ENCODE measurements at places on chromosomes 5 and 9.

DNA sequence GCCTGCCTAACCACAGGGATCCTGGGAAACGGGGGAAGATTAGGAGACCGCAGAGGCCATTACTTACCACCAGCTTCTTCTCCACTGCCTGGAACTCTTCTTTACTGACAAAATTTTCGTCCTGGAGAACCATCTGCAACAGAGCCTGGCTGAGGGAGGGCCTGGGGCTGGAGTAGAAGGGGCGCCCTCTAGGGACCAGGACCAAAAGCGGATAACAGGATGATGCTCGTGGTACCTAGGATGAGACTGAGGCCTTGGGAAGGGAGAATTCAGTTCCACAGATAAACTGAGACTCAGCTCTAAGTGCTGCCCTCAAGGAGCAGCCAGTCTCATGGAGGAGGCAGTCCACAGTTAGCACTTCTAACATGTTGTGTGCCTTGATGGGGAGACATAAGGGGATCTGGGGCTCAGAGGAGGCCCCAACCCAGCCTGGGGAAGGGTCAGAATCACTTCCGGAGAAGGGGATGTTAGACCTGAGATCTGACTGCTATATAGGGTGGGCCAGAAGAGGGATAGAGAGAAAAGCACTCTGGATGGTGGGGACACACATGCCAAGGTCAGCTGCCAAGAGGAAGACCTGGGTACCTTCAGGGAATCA lies 1.2 kb downstream of the SPATA24 start:
- DNase-seq, result no peak

DNA sequence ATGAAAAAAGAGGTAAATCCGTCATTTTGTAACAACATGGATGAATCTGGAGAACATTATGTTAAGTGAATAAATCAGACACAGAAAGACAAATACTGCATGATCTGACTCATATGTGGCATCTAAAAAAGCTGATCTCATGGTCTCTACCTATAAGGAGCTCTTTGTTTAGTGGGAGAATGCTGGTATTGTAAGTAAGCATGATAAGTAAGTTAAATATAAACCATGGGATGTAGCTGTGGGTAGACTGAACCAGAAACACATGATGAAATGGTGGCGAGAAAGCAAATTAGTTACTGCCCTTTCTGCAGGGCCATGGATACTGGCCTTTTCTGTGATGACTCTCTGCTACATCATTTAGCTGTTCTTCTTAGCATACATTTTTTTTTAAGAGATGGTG lies 66.4 kb upstream of the RUSC2 start:
- no peak for DNase-seq

DNA sequence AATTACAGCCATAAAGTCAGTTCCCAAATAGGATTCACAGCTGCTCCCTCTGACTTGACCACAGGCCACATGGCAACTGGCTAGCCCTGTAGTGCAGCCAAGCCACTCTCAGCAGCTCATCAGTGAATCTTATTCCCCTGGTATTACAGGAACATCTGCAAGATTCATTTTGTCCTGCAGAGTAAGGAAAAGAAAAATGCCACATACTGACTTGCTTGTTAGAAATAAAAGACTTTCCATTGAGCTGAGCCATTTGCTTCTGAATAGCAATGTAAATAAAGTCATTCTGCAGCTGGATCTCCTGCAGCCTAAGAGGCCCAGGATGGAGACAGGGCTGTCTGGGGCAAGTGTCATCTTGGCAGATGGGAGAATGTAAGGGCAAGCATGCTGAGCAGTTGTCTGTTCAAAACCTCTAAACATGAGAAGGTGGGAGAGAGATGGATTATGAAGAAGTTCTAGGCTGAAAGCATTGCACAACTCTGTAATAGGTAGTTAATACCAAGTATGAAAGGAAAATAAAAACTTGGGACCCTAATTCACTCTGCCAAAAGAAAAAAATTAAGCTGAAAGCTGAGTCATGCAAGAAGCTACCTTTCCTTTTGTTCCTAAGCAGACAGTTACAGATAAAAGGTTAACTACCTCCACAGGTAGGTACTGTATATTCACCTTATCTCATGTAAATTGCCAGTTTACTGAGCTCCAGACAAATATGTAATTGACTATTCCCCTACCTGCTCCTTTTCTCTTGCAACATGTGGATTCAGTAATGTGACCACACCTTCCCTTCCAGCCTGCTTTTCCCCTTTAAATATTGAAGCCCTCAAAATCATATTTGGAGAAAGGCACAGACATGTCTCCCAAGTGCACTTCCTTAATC lies 244.4 kb upstream of the RAI14 start:
- DNase-seq, result no peak

DNA sequence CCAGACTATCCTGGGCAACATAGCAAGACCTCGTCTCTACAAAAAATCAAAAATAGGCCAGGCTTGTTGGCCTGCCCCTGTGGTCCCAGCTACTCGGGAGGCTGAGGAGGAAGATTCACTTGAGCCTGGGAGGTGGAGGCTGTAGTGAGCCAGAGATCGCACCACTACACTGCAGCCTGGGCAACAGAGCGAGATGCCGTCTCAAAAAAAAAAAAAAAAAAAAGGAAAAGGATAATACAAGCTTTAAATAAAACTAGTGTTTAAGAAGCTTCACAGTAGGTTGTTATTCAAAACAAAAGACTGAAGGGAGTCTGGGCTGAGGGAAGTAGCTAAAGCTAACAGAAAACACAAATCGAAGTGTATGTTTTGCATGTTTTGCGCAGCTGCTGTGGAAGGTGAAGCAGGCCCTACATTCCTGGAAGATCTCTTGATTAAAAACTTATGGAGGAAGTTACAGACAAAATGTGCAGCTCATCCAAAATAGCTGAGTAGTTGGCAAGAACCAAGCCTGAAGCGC lies 581 bp upstream of the C9orf40 start:
- no peak for DNase-seq

GRCh38 chr9:111148052-111149017 lies 110.1 kb upstream of the LPAR1 start:
- no peak for DNase-seq

- no peak for DNase-seq
Observed at GRCh38 chr5:33720176-33720575, 171.6 kb downstream of the ADAMTS12 start.

- no peak for DNase-seq
Observed at GRCh38 chr5:68170826-68171558, 44.6 kb upstream of the PIK3R1 start.

DNA sequence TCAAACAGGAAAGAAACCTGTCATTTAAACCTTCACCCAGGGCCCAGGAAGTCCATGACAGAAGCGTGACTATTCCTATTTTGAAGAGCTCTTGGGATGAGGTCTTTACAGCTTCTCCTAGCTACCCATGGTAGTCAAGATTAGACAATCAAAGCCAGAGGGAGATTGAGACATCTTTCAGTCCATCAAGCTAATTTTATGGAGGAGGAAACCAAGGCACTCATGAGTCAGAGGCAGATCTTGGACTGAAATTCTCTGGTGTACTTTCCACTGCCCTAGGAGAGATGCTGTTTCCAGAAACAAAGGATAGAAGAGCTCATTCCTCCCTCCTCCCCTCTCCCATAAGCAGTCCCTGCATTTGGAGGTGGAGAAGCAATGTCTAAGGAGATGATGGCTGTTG lies 9.2 kb downstream of the TNFSF8 start:
- DNase-seq, result no peak

GRCh38 chr9:131837316-131837715 lies 97.4 kb upstream of the RAPGEF1 start:
- no peak for DNase-seq

- no peak for DNase-seq
Observed at GRCh38 chr9:136412962-136413361, 2.5 kb downstream of the PMPCA start.

- no peak for DNase-seq
Observed at GRCh38 chr5:81534441-81534840, 140.5 kb upstream of the ACOT12 start.

DNA sequence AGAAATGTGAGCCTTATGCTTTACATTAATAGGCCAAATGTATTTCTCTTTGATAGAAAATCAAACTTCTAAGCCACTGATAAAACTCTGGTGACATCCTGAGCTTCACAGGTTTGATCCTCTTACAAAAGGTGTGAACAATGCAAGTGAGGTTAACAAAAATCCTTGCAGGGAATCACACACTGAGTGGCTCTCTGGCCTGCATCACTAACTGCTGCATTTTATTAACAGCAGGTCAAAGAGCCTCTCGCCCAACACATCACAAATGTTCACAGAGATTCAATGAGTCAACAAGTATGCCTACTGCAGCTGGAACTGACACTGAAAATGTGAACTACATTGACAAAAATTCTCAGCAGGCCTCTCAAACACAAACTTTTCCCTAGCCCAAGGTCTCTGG lies 122.3 kb downstream of the SEMA5A start:
- no peak for DNase-seq

DNA sequence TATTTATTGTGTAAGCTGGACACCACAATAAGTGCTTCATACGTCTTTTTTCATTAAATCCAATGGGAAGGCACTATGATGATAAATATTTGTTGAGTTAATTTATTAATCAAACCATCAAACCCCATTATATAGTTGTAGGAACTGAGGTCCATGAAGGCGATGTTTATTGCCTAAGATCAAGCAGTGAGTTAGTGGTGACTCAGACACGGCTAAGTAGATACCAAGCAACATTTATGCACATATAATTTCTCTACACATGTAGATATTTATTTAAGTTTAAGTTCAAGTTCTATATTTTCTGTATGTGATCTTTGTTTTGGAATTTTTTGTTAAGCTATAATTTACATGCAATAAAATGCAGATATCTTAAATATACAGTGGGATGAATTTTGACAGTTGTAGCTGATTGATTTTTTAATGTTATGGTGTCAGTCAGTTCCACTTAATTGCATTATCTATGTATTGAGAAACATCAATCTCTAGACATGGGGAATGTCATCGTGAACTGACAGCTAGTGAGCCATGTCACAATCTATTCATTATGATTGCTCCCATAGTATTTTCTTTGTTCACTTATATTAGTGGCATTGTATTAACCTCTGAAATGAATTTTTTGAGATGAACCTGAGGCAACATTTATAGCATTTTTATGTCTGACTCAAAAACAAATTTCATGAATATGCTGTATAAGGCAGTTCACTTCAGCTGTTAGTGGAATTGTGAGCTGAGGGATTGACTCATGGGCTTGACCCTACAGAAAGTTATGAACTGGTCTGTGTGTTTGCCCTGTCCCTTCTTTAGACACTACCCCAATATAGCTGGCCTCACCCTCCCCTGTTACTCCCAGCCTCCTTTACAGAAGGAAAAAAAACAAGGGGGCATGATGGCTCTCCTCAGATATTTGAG lies 11.9 kb upstream of the GARNL3 start:
- DNase-seq, result no peak

DNA sequence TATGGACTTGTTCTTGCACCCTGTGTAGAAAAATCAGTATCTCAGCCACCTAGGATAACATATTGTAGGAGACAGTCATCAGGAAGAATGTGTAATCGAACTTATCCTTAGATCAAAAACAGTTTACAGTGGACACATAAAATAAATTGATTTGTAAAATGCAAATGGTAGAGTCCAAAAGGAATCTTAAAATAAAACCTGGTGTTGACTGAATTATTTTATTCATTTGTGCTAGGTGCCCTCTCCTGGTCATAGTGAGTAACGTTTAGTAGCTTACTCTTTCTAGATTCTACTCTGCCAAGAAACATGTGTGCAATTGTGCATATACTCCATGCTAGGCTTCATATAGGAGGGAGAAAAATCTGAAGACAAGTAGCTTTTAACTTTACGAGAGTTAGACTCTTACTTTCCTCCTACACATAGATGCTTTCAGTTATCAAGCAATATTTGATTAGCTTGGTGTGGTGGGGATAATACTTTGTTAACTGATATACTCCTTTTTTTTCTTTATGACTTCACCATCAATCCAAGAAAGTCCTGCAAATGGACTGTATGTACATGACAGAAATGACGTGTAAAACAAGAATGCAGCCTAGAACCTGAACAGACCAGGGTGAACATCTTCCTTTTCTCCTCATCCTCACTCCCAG lies 23.7 kb upstream of the LOX start:
- no peak for DNase-seq

DNA sequence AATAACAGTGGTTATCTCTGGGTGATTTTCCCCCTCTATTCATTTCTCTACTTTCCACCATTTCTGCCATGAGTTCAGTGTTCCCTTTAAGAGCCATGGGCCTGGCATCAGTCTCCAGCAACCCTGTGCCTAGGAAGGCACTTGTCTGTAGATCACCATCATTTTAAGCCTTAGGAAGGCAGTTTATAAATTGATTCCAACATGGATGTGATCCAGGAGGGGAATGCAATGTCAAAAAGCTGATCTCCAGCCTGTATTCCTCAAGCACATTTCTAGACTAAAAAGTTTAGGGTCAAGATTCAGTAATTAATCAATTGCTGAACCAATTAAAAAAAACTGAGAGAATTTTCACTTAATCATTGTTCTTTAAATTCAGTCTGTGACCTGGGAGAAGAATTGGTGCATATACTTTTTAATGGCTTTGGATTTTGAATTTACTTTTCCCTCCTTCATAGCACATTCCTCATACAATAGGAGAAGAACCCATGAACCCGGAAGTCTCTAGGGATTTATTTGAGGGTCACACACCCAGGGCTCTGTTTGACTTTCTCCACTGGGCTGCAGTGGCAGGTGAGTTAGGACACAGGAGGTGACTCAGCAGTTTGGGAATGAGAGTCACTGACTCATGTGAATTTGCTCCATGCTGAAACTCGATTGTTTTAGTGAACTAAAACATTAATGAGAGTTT lies 6.1 kb upstream of the ERMP1 start:
- DNase-seq, result no peak

DNA sequence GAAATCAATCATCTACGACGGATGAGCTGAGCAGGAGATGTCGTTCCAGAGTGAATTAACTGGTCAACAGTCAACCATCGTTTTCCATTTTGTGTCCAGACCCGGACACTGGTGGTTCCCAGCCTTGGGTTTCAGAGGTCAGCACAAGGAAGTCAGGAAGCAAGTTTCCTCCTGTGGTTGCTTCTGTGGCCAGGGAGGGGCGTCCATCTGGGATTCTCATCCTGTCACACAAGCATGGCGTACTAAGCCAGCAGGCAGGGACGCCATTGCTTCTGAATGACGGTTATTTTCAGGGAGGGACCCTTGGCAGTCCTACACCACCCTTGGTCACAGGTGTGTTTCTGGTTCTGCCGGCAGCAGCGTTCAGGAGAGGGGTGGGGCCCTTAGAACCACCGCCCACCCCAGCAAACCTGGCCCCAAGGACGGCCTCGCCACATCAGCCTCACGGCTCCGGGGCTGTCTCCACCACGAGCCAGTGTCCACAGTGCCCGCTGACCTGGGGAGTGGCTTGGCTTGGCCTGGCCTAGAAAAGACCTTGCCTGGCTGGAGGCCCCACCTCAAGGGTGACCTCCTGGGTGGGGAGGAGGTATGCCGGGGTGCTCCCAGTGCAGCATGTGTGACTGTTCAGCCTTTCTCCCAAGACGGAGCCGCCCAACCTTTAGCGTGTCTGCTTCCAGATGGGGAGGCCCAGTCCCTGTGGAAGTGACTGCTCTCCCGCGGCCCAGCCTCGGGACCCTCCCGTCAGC lies 25.2 kb downstream of the NDUFS6 start:
- no peak for DNase-seq
